Myocyte (in vitro differentiated cells): ENCODE measurements at places on chromosomes 11 and 22.

- peak; percentile 98 for DNase-seq
Measured at GRCh38 chr11:8814923-8815240, 96.1 kb upstream of the AKIP1 start.

DNA sequence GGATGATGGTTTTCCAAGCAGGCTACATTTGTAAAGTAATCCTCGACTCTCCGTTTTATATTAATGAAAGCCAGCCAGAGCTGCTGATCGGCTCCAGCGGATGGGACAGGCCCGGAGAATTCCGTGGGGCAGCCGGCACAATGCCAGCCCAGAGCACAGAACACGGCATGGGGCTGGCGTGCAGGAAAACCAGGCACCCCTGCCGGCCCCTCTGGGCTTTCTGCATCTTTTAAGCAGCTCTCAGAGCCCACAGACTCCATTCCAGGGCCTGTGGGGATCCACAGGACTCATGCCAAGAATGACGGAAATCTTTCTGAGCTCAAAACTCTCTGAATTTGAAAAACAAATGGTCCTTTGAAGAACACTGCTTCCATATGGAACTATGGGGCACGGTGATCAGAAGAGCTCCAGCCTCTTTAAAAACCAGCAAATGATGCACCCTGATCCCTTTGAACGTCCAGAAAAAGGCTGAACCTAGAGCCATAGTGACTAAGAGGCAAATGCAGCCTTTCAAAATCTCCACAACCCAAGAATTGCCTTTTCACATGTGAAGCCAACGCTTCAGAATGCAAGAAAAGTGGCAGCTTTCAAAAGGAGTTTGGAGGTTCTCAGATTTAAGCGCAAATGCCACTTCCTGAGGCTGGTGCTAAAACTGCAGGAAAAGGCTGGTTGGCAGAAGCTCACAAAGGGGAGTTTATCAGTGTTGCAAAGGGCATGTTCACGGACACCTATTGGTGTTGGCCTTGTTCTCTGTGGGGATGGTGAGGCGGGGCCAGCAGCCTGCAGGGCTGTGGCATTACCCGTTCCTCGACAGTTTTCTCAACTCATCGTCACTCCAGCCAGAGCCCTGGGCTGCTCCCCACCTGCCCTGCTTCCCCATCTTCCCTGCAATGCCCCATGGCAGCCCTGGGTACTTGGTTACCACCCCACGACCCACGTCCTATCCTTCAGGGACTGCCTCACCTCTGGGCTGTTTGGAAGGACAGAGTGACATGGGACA lies 212.5 kb downstream of the CTTN start:
- DNase-seq: no peak

GRCh38 chr11:91630916-91631673 lies 593.5 kb upstream of the FAT3 start:
- no peak for DNase-seq

GRCh38 chr22:37781434-37782059 lies 26.2 kb upstream of the GCAT start:
- no peak for DNase-seq

GRCh38 chr11:100827934-100828661 lies 141.0 kb downstream of the ARHGAP42 start:
- DNase-seq: no peak

- no peak for DNase-seq
Measured at GRCh38 chr11:539971-540481, 2.7 kb downstream of the LRRC56 start.

DNA sequence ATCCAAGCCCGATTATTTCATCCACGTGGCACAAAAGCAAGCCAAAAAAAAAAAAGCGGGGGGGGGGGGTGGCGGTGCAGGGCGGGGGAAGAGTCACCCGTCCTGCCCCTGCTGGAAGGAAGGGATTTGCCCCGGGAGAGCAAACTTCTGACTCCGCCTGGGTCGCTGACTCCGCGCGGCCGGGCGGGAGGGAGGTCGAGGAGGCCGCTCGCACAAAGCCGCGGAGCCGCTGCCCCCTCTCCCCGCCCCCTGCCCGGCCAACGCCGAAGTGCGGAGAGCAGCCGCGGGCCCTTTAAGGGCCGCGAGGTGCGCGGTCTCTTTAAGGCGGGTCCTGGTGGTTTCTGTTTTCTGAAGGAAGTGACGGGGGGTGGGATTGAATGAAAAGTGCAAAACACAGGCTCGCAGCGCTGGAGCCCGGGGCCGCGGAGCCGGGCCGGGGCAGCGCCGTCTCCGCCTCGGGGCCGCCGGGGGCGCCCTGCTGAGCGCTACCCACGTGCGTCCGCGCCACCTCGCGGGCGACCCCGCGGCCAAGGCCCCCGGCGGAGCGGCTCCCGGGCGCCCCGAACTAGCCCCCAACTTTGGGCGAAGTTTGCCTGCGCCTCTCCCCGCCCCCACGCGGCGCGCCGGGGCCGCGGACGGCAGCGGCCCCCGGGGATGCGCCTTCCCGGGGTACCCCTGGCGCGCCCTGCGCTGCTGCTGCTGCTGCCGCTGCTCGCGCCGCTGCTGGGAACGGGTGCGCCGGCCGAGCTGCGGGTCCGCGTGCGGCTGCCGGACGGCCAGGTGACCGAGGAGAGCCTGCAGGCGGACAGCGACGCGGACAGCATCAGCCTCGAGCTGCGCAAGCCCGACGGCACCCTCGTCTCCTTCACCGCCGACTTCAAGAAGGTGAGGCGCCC lies at the start of gene OAF:
TSS of gene OAF (plus strand) at position 407 of the 896 bp plus-strand sequence. CDS start at position 655, 248 bp downstream.
- peak; percentile 71 for DNase-seq

- no peak for DNase-seq
Measured at GRCh38 chr11:92794783-92795182, 174.7 kb upstream of the MTNR1B start.

DNA sequence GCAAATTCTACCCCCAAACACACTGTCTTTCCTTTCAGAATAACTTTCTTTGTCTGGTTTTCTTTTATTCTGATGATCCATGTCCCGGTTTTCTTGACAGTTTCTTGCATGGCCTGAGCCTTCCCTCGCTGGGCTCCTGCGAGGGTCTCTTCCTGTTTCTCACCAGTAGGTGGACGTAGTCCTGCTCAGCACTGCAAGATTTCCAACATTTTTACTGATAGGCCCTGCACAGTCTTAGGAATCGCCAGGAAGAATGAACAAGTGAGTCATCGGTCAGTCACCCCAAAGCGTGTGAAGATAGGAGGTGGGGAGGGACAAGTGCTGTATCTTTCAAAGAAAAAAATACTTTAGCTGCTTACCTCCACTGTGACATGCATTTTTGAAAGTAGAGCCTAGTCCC lies 16.9 kb upstream of the KIRREL3 start:
- DNase-seq: peak; percentile 55

GRCh38 chr22:37282385-37282677 lies at the start of gene CYTH4:
CYTH4 (plus strand) TSS chr22:37282508; CDS start chr22:37282570, 62 bp downstream.
- DNase-seq: no peak

DNA sequence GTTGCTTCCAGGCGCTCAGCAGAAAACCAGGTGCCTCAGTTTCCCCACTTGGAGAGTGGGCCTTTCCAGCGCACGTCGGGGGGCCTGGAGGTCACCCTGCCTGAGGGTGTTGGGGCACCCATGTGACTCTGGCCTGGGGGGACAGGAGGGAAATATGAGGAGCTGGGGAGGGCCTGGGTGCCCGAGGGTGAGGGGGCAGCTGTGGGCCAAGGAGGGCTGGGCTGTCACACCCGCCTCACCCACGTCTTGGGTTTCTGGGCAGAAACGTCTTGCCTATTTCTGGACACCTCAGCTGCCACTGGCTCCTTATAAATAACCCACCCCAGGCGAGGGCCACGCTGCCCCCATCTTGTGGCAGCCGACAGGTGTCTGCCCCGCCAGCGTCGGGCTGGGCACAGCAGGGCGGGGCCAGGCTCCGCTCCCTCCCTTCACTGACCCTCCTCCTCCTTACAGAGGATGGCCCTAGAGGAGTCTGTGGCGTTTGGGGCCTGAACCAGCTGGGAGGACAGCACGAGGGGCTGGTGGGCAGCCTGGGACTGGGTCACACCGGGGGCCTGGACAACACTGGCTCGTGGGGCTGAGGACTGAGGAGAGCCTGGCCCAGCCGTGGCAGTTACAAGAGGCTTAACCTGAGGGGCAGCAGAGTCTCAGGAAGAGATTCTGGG lies 1.5 kb downstream of the TNNT3 start:
- peak; percentile 97 for DNase-seq

DNA sequence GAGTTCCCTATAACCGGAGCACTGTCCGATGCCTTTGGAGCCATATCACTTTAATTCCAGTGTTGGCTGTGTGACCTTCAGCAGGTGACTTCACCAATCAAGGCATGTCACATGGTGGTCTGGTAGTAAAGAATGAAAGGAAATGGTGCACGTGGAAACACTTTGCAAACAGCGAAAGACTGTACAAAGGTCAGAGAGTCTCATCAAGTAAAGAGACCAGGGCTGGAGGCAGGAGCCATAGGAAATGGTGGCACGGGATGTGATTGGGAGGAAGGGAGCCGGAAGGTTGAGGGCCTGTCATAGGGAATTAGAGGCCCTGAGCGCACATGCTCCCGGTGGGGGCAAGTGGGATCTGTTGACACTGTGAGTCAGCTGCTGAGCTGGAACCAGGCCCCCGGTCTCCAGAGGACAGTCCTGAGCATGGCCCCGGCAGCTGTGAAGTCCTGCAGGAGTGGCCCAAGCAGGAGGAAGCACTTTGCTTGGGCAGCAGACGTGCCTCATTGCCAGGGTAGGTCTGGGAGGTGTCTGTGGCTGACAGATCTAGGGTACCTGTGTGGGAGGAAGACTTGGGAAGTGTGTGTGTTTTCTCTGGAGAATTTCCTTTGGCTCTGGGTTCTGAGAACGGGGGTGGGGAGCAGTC lies 2.0 kb downstream of the DAGLA start:
- DNase-seq: peak; percentile 90

- no peak for DNase-seq
Measured at GRCh38 chr11:83330303-83330702, 44.1 kb upstream of the CCDC90B start.

DNA sequence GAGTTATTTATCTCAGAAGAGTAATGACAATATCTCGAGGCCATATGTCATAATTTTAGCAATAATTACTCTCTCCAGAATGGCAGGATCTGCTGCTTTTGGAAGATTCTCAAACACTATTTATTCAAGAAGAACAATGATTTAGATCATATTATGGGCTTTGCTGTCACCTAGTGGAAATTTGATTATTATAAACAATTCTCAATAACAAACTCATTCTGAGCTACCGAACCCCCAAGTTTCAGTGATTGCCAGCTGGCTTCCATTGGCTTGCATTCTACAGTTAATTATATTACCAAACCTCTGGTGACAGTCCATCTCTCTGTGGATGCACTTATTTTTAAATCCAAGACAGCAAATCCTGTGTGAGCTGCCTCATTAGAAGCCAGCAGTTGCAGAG lies 27.9 kb upstream of the SLC36A4 start:
- DNase-seq: peak; percentile 50

GRCh38 chr11:76190376-76190775 lies 15.9 kb downstream of the WNT11 start:
- DNase-seq: no peak

GRCh38 chr11:111561791-111562325 lies 21.3 kb downstream of the LAYN start:
- peak; percentile 57 for DNase-seq

DNA sequence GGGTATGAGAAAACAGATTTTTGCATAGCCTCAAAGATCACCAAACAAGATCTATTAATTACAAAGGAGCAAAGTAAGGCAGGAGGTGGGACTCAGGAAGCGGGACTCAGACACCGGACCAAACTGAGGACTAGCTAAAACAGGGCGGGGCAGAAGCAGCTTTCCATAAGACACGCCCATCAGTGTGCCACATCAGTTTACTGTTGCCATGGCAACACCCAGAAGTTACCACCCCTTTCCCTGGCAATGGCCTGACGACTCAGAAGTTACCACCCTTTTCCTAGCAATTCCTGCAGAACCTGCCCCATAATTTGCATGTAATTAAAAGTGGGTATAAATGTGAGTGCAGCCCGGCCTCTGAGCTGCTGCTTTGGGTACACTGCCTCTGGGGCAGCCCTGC lies 173.9 kb downstream of the SHANK2 start:
- DNase-seq: no peak

- DNase-seq: no peak
Measured at GRCh38 chr22:49333206-49333605, 494.5 kb downstream of the BRD1 start.

DNA sequence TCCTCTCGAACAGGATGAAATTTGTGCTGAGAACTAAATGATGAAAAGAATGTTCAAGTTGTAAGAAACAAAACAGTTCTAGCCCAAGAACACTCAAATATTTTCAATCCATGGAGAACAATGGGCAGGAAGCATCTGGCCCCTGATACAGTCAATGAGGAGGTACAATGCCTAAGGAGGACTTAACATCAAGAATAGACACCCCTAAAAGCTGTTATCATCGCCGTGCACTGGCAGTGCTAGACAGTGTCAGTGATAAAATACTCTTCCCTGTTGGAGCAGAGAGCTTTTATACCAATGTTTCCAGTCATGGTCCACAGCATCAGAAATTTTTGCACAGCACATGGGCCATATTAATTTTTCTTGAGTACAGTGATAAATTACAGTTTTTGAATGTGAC lies 20.2 kb upstream of the VSTM5 start:
- DNase-seq: no peak

DNA sequence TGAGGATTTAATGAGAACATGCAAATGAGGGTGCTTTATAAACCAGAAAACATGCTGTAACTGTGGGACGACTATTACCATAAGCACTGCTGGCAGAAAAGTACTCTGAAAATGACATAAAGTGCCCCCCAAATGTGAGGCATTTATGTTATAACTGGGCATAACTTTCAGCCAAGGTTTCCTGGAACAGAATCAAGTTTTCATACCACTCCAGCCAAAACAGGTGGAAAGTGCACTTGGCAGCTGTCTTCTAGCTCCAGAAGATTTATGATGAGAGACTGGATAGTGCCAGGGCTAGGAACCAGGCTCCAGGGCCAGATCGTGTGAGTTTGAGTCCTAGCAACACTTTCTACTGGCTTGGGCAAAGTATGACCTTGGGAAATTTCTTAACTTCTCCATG lies 339.2 kb downstream of the TENM4 start:
- peak; percentile 20 for DNase-seq

DNA sequence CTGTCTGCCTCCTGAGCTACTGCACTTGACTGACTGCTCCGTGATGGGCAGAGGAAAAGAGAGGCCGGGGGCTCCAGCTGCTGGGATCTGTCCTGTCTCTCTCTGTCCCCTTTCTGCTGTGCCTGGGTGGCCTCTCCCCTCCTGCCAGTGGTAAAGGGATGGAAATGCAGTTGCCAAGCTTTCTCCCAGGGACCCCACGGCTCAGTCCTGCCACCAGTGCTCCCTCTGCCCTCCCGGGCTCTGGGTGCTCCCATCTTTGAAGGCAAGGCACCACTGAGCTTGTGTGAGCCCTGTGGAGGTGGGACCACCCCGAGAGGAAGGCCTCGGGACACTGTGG lies 32.0 kb downstream of the NADSYN1 start:
- no peak for DNase-seq

GRCh38 chr22:29907753-29908515 lies 25.0 kb downstream of the MTMR3 start:
- DNase-seq: peak; percentile 92

DNA sequence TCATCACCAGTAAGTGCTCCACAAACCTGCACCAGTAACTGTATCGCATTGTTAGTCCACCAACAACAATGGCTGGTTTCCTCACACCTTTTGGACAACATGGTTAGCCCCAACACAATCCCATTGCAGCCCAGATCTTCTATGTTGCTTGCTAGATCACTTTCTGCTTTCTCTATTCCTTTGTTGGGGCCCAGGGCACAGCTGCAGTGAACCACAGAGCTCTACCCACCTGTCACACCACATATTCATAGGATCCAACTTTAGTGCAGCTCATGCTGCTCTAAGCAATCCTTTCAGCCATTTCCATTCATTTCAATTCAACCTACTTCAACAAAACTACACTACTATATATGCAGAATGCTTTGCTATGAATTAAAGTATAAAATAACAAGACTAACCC lies 364.3 kb downstream of the DCDC1 start:
- DNase-seq: peak; percentile 86
